ENCODE measurements at places on chromosomes 3 and 15.

GRCh38 chr3:81910244-81910852 is 148.9 kb upstream of the GBE1 start:
- DNase-seq: no peak

GRCh38 chr15:63402498-63403253 is 21.0 kb upstream of the CA12 start:
- DNase-seq: peak; percentile 26

GRCh38 chr3:24494618-24495325 is at the start of gene THRB:
THRB (minus strand) TSS chr3:24494850.
- DNase-seq: no peak

DNA sequence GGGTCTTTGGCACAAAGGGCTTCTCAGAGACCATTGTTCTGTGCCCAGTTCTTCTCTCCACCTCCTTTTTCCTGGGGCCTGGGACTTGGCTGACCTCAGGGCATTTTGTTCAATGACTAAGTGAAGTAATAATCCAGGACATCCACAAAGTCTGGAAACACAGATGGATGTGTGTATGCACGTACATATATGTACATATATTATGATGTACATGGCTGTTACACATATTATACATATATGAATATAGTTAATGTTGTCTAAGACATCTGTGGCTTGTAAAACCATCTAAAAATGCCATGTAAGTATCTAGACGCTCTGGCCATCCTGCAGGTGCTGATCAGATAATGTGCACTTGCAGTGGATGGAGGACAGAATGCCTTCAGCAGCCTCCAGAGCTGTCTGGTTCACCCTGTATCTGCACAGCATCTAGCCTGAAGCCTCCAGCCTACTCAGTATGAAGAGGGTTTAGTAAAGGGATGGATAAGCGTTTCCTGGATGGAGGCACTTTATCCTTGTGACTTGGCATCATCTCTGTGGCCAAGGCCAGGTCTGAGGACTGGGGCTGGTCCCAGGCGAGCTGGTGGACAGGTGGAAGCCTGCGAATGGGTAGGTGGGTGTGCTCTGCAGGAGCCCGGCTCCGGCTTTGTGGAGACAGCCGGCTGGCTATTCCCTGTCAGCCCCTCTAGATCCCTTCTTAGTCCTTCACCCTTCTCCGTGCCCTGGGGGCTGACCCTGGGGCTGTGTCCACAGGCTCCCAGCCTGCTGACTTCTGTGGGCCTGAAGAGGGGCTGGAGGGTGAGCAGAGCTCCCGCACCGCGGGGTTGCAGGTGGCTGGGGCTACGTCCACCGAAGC is 88.4 kb downstream of the WNT7A start:
- no peak for DNase-seq

- DNase-seq: no peak
These were observed 3.2 kb upstream of the SLC9A9 start for GRCh38 chr3:143851331-143852017.

- DNase-seq: no peak
These were observed 53.0 kb downstream of the EFHB start for GRCh38 chr3:19881036-19881435.

GRCh38 chr15:33621141-33621540 is 310.4 kb downstream of the RYR3 start:
- peak; percentile 86 for DNase-seq

GRCh38 chr3:59879031-59879581 is 829.3 kb upstream of the CFAP20DC start:
- no peak for DNase-seq

- no peak for DNase-seq
These were observed 149.9 kb upstream of the GALNT15 start for GRCh38 chr3:16024548-16024947.

GRCh38 chr15:85748729-85749128 is 46.0 kb downstream of the KLHL25 start:
- no peak for DNase-seq

- no peak for DNase-seq
These were observed 10.1 kb downstream of the MNS1 start for GRCh38 chr15:56454836-56455235.
